Stimulated activated CD4-positive, alpha-beta T cell treated with anti-CD3 and anti-CD28 coated beads, Interleukin-15, amount 100 ng/mL, for 48 hours (primary cell): ENCODE measurements at places on chromosomes 13 and 19.
A peak's percentile ranks its signal among the peaks of the same experiment; 100 is the strongest.

GRCh38 chr19:35267818-35268535 is 785 bp upstream of the USF2 start:
- peak; percentile 60 for DNase-seq

GRCh38 chr19:45509692-45510015 is 2.4 kb downstream of the VASP start:
- no peak for DNase-seq

DNA sequence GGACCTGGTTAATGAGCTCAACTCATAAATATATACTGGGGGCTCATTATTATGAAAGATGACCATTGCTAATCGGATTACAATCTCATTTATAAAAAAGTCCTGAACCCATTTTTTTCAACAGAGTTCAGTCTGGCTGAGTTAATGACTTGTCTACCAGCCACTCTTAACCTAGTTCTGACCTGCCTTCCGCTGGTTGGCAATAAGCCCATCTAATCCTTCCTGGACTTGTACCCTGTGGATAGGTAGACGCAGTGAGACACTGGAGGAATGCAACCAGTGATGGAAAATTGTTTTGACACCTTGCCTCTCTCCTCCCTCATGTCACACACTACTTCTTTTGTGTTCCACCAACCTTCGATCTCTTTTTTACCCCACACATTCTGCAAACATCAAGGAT is 279.9 kb downstream of the FOXO1 start:
- DNase-seq, result no peak

- no peak for DNase-seq
These were observed 10.9 kb downstream of the CEACAM19 start for GRCh38 chr19:44681992-44682790.

DNA sequence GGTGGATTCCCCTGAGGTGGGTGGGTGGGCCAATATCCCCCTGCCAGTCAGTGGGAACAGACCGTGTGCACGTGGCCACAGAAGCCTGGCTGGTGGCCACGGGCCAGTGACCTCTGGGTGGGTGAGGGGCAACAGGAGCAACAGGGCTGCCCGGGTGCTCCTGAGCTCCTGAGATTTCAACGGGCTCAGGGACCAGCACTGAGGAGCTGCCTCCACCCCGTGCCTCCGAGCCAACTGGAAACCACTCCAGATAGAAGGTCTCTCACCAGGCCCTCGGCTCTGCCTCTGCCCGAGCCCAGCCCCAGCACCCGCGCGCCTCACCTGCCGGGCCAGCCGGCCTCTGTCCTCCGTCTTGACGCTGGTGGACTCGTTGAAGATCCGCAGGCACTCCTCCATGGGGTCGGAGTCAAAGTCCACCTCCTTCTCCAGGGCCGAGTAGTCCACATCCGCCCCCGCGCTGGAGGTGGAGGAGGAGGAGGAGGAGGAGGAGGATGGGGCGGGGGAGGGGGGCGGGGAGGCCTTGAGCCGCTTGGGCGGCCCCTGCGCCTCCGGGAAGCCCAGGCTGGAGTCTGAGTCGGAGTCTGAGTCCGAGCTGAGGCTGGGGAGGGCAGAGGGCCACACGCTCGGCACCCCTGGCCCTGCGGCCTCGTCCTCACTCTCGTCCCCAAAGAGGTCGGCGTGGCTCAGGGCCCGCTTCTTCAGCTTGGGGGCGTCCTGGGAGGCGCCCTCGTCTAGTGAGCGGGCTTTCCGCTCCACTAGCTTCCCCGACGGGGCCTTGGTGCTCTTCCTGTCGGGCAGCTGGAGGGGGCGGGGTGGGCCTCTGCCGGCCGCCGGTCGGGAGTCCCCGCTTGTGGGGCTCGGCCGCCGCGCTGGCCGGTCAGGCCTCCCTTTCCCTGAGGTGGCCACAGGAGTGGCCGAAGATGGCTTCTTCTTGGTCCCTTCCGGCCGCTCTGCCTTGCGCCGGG is 14.8 kb upstream of the ATP8B3 start:
- DNase-seq, result no peak

DNA sequence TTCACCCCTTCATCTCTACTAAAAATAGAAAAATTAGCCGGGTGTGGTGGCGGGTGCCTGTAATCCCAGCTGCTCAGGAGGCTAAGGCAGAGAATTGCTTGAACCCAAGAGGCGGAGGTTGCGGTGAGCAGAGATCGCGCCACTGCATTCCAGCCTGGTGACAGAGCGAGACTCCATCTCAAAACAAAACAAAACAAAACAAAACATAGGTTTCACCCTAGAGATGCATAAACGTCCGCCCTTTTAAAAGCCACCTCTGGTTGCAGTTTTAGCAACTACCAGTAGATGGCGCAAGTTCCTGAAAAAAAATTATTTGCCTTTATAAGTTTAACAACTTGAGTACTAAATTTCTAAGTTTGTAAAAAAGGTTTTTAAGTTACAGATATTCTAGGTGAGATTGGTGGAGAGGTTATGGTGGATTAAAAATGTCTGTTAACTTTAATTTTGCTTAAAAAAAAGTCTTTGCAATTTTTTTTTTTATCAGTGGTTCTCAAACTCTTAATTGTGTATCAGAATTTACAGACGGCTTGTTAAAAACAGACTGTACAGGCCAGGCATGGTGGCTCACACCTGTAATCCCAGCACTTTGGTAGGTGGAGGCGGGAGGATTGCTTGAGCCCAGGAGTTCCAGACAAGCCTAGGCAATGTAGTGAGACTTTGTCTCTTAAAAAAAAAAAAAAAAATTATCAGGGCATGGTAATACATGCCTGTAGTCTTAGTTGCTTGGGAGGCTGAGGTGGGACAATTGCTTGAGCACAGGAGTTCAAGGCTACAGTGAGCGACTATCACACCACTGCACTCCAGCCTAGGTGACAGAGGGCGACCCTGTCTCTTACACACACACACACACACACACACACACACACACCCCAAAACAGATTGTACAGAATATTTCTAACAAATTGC is 42.1 kb downstream of the NAA16 start:
- no peak for DNase-seq

- DNase-seq, result no peak
These were observed 53.7 kb downstream of the RAB20 start for GRCh38 chr13:110507678-110508381.

DNA sequence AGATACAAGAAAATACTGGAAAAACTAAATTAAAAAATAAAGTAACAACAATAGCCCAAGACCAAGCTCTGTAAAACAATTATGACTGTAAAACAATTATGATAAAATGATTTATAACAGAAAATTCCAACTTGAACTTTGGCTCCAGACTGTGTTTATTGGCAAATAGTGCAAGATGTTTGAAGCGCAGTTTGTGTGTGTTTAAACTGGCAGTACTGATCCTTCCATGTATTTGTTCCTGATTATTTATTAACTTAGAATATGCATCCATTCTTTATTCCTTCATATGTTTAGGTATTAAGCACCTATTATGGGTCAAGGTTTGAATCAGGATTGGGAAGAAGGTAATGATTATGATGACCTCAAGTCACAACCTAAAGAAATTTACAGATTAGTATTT is 37.8 kb downstream of the ZNF582 start:
- no peak for DNase-seq
